A549 treated with CORT108297 at 1 μM for 4 hours (cell line): ENCODE measurements at places on chromosomes 3 and 15. TPM values are rescaled to one million over a fixed set of nuclear protein-coding genes. Genes with fewer than 3 reads are reported as not detected.

Gene IRAK2
- total RNA-seq: 18.5 to 26.4 TPM (median 22.9 TPM) in 5 replicates

Gene HDDC3
- total RNA-seq: 24.8 to 36.4 TPM (median 34.3 TPM) in 5 replicates

Gene EFHB
- 0.29 to 1.2 TPM (median 0.72 TPM) in 5 replicates for total RNA-seq

Gene ZPLD1
- 0.03 to 0.07 TPM (median 0.05 TPM) in 4 of 5 replicates, not detected in the other for total RNA-seq

Gene GNAT1
- total RNA-seq: 0.06 TPM in 1 of 5 replicates, not detected in the others

Gene THAP10
- 5.0 to 6.4 TPM (median 5.7 TPM) in 5 replicates for total RNA-seq

Gene C15orf62
- total RNA-seq: 0.05 to 0.08 TPM (median 0.08 TPM) in 5 replicates

Gene PROK2
- total RNA-seq: 0.08 TPM in 1 of 5 replicates, not detected in the others

Gene CCR9
- not detected in 5 replicates for total RNA-seq

Gene UPK1B
- total RNA-seq: 10.1 to 14.7 TPM (median 12.9 TPM) in 5 replicates
